ENCODE measurements at places on chromosomes 7 and 10. TPM values are rescaled to one million over a fixed set of nuclear protein-coding genes. Genes with fewer than 3 reads are reported as not detected.

GPR15LG gene
- total RNA-seq: not detected

BLNK gene
- total RNA-seq: not detected

KIN gene
- 7.7 TPM for total RNA-seq

VGF gene
- 3.0 TPM for total RNA-seq

All from smooth muscle cell of the umbilical artery (primary cell).